H4 (cell line): ENCODE measurements at places on chromosomes 12 and 14. TPM values are rescaled to one million over a fixed set of nuclear protein-coding genes. Genes with fewer than 3 reads are reported as not detected.
A peak's percentile ranks its signal among the peaks of the same experiment; 100 is the strongest.

DNA sequence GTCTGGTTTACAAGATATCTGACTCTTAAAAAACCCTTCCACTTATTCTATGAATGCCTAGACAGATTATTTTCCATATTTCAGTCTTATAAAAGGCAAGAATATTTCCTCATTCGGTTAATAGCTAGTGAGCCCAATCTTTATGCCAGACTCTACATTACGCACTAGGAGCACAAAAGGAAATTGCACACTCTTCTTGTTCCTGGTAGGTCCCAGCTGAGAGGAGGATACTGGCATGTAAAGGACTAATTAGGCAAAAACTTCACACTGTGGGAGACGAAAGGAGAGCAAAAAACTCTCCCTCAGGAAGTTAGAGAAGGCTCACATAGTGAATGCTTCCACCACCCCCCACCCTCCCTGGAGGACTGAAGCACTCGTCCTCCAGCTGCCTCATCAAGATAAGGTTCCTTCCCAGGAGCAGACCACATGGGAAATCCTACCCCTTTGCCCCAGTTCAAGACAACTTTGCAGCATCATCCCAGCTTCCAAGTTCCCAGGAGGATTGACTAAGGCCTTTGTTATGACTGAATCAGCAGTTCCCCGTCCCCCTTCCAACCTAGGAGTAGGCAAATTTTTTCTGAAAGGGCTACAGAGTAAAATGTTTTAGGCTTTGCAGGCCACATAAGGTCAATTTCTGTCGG lies 14.5 kb downstream of the CAPZA3 start:
- DNase-seq = peak; percentile 83

Gene ASB8
- 22.6 and 37.1 TPM in 2 replicates for total RNA-seq

DNA sequence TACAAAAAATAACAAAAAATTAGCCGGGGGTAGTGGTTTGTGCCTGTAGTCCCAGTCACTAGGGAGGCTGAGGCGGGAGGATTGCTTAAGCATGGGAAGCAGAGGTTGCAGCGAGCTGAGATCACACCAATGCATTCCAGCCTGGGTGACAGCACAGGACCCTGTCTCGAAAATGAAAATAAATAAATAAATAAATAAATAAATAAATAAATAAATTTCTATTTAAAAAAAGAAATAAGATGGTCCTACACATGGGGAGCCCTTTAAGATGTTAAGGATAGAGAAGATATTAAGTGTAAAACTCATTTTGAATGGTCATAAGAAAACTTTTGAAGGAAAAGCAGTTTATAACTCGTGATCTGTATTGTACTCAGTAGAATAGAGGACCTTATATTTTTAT lies 8.2 kb upstream of the MRPL42 start:
- no peak for DNase-seq

DNA sequence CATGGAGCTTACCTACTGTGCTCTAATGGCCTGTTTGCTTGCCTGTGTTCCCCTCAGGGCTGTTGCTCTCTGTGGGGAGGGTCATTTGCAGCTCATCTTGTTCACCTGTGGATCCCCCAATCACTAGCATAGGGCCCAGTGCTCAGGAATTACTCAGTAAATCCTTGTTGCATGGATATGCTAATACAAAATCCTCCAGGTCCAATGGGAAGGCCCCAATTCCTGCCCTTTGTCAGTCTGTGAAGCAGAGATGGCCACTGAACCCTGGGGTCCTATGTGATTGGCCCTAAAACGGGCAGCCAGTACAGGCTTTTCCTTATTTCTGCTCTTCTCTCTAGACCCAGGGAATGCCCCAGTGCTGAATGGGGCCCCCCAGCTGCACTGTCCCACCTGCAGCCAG lies 44.1 kb downstream of the FOS start:
- no peak for DNase-seq

Gene TNFAIP2
- 0.41 and 5.3 TPM in 2 replicates for total RNA-seq

GRCh38 chr14:50350975-50351374 lies 38.9 kb downstream of the DMAC2L start:
- no peak for DNase-seq
